NCI-H187 treated with DMSO at 0.1 percent for 48 hours (cell line): ENCODE measurements at places on chromosomes 3 and 15.

DNA sequence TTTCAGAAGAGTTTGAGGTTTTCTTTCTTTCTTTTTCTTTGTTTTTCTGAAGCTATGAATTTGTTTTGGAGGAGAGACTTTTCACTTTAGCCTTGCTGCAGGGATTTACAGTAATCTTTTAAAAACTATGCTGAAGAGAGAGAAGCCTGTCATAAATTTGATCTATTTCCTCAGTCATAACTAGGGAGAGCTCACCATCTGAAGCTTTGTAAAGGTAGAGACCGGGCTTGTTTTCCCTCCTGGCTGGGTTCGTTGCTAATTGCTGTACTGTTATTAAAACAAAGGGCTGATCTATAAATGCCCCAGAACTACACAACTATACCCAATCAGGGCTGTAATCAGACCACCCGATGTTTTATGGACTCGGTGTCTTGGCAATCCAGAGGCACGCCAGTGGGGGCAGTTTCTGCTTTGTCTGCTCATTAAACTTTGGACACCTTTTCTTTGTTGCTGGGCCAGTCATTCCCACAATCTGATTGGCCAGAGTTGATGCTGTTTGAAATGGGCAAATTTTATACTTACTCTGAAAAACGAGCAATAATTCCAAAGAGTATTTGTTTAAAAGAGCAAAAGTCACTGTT lies 164.3 kb downstream of the CACNA1D start:
- DNase-seq, result no peak

GRCh38 chr3:190710723-190711122 lies 151.8 kb downstream of the GMNC start:
- no peak for DNase-seq

DNA sequence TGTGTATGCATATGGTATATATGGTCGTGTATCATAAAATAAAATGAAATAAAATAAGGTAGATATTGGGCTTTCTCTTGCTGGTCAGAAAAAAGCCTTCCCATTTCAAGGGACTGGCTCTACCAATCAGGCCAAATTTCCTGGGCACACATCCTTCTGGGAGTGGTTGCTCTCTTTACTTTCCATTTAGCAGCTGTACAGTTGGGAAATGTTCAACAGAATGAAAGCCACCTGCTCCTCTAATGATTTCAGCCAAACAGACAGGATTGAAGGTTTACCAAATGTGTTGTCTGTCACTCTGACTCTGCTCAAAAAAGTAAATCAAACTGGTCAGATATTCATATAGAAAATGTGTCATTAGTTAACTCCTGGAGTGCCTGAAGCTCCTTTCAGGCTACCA lies 380.4 kb downstream of the ROBO2 start:
- DNase-seq, result no peak

- no peak for DNase-seq
These were observed 238.6 kb downstream of the MEX3B start for GRCh38 chr15:81807186-81807585.

GRCh38 chr3:135213822-135214221 lies 418.8 kb downstream of the EPHB1 start:
- DNase-seq, result no peak

DNA sequence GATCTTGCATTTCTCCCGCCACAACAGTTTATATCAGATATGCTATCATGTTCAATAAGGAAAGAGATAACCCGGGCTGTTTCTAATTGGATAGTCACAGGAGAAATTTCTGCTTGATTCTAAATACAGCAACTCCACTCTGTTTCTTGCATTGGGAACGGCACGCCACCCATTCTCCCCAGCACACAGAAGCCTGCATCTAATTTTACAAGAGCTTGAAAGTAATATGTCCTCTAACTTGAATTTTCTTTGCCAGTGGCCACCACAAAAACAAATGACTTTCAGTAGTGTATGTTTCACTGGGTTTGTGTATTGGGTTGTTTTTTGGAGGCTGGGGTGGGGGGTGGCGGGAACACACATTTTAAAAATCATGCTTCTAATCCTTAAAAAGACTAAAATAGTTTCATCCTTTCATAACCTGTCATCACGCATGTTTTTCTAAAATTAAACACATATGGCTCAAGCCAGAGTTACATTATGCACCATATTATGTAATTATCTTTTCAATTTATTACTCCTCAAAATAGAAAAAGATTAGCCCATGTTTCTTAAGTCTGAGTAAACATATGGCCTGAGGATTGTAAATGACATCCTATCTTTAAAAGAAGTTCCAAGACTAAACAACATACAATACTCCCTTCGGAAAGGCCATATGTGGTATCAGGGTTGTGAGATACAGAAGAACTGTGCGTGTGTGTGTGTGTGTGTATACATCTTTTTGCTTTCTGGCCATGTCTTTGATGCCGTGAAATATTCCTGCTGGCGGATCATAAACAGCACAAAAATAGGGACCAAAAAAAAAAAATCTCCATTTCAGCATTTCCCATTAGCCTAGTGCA lies 176.3 kb downstream of the FOXP1 start:
- DNase-seq, result no peak

GRCh38 chr3:10552631-10552943 lies 47.2 kb upstream of the ATP2B2 start:
- no peak for DNase-seq

DNA sequence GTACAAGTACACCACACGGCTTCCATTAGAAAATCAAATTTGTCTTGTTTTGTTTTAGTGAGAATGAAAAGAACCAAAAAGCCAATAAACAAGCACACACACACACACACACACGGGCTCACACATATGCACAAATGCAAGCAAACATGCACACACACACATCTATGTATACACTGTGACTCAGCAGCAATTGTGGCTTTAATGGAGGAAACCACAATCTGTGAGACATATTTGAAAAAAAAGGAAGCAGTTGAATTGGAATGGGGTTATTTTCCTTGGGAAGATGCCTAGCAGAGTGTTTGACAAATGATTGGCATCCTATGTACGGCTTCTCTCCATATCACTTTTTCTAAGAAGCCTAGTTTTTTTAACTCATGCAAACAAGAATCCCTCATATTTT lies 201.1 kb upstream of the ARRDC4 start:
- no peak for DNase-seq

- no peak for DNase-seq
These were observed 14.7 kb downstream of the IDH2 start for GRCh38 chr15:90087454-90088154.

DNA sequence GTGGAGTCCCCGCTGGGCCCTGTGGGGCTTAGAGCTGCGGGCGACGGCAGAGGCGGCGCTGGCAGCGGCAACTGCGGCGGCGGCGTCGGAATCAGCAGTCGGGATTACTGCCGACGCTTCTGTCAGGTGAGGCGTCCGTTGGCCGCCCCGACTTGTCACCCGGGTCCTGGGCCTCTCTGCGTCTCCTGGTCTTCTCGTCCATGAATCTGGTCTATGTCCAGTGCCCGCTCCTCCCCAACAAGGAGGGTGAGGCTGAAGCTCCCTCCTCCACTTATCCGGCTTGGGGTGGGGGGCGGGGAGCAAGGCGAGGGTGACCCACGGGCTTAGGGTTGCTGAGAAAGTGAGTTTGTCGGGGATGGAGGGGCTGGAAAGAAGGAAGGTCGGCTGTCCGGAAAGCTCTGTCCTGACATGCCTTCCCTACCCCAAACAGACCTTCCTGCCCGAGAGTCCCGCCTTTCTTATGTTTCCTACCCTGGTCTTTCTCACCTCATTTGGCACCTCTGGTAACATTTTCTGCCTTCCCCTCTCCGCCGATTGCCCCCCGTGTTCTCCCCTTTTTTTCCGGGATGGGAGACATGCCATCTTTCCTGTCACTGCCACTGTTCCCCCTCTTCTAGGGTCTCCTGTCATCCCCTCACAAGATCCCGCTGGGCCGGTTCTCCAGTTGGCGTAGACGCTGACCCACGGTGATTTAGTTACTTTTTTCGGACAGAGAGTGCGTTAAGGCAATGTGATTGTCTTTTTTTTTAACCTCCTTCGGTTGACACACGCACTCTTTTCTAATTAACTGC lies 520 bp downstream of the ZNF654 start:
- DNase-seq, result no peak

GRCh38 chr3:172908771-172909270 lies 158.3 kb downstream of the ECT2 start:
- DNase-seq, result no peak

DNA sequence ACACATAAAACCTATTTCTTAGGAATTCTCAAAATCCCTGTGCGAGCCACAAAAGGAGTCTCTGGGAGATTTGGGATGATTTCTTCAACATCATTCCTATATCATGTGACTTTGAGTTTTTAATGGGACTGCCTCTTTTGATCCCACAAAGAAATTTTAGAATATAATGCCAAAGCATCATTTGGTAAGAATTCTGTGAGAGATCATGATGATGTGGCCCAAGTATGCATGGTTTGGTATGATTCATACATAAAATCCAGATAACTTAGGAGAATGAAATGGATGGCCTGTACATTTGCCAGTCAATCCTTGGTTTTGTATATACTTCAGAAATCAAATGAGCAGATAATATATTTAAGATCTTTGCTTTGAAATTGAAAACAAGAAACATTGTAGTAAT lies 61.3 kb downstream of the UBE2E2 start:
- DNase-seq, result no peak

- no peak for DNase-seq
These were observed 130.0 kb upstream of the TJP1 start for GRCh38 chr15:29952225-29952624.

DNA sequence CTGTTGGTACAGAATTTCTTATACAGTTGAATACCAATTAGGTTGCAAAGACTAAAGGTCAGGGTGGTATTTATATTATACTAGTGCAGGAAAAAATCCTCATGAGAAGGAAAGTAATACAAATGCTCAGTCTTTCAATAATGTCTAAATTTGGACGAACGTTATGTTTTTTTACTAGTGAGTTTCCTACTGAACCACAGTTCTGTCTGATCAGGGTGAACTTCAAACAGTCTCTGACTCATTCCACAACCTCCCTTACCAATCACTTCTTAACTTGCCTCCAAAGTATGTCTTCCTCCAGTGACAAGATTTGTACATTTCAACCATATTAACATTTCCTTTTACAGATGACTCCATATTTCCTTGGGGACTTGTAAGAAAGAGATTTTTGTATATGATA lies 3.4 kb downstream of the TMEM212 start:
- no peak for DNase-seq

- DNase-seq, result no peak
These were observed 121.5 kb downstream of the SLC9A9 start for GRCh38 chr3:143726727-143727126.

DNA sequence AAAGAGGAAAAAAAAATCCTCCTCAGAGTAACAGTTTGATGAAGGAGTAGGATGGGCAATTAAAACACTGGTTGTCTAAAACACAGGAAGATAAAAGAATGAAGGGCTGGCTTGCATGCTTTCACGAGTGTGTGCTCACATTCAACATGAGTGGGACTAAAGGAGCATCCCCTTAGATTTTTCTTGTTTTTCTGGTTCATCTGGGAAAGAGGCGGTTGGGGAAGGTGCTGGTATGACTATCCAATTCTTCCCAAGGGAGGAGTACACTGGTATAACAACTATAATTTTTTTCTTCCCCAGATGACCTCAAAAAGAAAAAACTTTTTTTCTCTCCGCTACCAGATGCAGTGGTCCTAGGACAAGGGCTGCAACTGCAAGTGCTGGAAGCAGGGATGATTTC lies 143.7 kb downstream of the MYO9A start:
- DNase-seq, result no peak

- no peak for DNase-seq
These were observed 204.7 kb upstream of the MCTP2 start for GRCh38 chr15:94026458-94027304.

DNA sequence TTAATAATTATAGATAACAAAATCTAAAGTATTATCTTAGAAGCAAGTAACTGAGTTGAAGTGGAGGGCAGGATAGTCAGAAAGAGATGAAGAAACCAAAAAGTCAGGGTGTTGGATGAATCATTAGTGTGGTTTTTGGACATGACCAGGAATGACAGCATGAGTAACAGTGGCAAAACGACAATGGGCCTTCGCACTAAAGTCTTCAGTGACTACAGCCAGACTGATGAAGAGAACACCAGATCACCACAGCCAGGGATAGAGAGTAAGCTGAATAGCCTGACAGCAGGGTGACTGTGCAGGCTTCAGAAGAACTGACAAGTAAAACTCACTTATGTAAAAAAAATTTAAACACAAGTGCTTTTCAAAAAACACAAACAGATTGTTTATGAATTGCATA lies 96.0 kb upstream of the MELTF start:
- no peak for DNase-seq

DNA sequence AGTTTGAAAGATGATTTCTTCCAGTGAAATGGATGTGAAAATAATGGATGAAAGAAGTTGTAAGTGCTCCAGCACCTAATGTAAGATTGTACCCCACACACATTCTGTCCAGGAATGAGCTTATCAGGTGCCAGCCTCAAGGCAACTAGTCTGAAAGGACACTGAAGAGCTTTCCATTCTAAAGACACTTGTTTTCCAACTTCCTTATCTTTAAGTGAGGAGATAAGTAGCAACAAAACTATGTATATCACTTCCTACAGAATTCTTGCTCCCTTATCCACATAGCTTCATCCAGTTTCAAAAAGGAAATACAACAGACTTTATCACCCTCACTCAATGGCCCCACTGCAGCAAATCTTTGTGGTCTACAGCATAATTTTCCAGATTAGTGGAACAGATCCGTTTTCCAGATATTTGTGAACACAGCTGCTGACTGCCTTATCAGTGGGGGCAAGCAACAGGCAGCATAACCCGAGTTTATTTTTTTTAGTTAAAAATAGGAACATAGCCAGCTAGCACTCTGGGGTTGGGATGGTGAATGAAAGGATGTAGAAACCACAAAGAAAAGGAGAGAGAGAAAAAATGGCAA lies 60.6 kb downstream of the CD200R1L start:
- no peak for DNase-seq

GRCh38 chr15:68152342-68152741 lies 52.8 kb downstream of the CALML4 start:
- no peak for DNase-seq

DNA sequence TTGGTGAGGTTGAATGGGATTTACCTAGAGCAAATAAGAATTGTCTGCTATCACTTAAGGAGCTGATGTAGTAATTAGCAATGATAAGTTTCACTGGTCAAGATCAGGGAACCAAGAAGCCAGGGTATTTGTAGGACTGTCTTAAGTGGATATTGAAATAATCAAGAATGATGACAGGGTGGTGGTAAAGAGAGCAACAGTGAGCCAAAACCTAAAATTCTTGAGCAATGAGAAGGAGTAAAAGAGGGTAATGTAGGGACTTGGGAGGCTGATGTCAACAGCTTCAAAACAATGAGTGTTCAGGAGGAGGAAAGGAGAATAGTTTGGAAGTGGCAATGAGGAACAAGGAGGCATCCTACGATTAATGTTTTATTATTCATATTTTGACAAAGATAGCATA lies 31.5 kb upstream of the SLC2A2 start:
- no peak for DNase-seq

DNA sequence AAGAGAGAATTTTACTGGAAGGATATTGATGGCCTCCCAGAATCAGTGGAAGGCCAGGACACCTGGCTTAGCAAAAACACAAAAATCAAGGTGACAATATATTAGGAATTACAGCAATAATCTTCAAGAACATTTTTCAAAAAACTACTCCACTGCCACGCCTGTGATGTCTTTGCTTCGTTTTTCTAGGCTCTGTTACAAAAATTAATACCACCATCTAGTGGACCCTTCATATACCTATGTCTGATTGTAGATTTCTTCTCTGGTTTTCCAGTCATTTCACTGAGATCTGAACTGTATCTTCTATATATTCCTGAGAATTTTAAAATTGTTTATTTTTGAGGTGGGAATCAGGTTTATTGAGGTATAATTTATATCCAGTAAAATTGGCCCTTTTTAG lies 5.6 kb upstream of the SLC33A1 start:
- no peak for DNase-seq

GRCh38 chr15:79923079-79923514 lies 26.3 kb upstream of the MTHFS start:
- no peak for DNase-seq
